Activated effector memory CD4-positive, alpha-beta T cell treated with anti-CD3 and anti-CD28 coated beads, Interleukin-2, amount 50 U/mL, for 16 hours (primary cell): ENCODE measurements at places on chromosomes 5 and 9.

GRCh38 chr5:89213573-89213972, 330.6 kb upstream of the MEF2C start:
- no peak for DNase-seq

GRCh38 chr5:41695920-41696582, 174.2 kb downstream of the OXCT1 start:
- no peak for DNase-seq

GRCh38 chr5:1525624-1526189, 1.9 kb upstream of the LPCAT1 start:
- DNase-seq, result peak; percentile 56

- no peak for DNase-seq
Observed at GRCh38 chr5:72208324-72208926, 101.2 kb downstream of the MAP1B start.

GRCh38 chr9:131608493-131609037, 63.2 kb downstream of the PRRT1B start:
- DNase-seq, result no peak

DNA sequence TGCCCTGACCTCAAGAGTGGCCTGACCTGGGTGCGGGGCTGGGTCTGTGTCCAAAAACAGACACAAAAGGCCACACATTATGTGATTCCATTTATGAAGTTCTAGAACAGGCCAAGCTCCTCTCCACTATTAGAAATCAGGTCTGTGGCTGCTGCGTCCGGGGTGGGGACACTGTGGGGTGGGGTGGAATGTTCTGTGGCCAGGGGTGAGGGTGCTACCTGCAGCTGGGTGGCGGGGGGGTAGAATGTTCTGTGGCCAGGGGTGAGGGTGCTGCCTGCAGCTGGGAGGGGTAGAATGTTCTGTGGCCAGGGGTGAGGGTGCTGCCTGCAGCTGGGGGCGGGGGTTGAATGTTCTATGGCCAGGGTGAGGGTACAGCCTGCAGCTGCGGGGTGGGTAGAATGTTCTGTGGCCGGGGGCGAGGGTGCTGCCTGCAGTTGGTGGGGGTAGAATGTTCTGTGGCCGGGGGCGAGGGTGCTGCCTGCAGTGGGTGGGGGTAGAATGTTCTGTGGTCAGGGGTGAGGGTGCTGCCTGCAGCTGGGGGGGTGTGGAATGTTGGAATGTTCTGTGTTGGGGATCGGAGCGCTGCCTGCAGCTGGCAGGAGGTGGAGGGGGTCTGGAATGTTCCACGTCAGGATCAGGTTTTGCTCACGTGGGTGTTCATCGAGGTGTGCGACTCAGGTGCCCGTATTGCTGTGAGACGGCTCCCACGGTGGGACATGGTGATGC, 8.3 kb downstream of the LCN12 start:
- DNase-seq, result no peak

GRCh38 chr9:21255538-21256212, 15.9 kb upstream of the IFNA14 start:
- DNase-seq, result no peak

GRCh38 chr5:95059636-95060035, 225.3 kb downstream of the MCTP1 start:
- DNase-seq, result no peak

DNA sequence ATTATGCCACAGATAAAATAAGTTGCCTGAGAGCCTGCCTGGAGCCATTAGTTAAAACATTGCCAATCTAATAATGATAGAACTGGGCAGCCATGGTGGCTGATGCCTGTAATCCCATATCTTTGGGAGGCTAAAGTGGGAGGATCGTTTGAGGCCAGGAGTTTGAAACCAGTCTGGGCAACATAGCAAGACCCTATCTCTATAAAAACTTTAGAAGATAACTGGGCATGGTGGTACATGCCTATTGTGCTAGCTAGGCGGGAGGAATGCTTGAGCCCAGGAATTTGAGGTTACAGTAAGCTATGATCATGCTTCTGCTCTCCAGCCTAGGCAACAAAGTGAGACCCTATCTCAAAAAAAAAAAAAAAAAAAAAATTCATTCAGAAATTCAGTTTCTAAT, 52.6 kb downstream of the RAI14 start:
- no peak for DNase-seq

- no peak for DNase-seq
Observed at GRCh38 chr9:16681652-16681987, 188.8 kb downstream of the BNC2 start.

DNA sequence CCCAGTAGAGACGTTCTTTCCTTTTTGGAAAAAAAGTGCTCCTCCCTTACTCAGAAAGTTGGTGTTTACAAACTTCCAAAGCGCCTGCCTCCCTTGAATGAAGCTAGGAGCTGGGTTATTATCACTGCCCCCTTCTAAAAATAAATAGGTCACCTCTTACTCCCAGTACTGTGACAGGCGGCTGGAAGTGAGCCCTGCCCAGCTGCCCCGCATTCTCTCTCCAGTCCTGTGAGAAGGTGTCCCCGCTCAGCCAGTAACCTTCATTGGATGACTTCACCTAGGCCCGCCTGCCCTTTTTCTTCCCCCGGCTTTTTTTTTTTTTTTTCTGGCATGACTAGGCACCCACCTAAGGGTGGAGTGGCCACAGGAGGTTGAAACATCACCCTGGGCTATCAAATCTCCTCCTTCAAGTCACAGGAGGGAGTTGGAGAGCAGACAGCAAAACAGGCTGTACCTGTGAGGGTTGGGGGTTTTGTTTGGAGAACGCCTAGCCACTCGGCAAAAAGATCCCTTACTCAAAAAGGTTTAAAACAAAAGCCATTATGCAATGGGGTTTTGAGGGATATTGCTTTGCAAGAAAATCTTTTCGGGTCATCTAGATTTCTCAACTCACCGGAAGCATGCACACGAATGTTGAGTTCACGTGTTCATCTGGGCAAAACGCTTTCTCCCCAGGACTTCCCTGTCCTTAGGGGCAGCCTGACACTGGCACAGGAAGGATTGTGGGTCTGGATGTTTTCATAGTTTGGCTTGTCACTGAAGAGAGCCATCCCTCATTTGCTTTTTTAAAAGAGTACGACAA, 43.3 kb upstream of the ZNF622 start:
- no peak for DNase-seq

GRCh38 chr5:16983022-16983639, 47.0 kb upstream of the MYO10 start:
- no peak for DNase-seq

GRCh38 chr5:53265043-53265442, 155.5 kb upstream of the MOCS2 start:
- DNase-seq, result no peak

GRCh38 chr9:35729101-35729500, 2.9 kb downstream of the TLN1 start:
- no peak for DNase-seq

GRCh38 chr9:71859939-71860338, 51.1 kb downstream of the ABHD17B start:
- DNase-seq, result no peak

DNA sequence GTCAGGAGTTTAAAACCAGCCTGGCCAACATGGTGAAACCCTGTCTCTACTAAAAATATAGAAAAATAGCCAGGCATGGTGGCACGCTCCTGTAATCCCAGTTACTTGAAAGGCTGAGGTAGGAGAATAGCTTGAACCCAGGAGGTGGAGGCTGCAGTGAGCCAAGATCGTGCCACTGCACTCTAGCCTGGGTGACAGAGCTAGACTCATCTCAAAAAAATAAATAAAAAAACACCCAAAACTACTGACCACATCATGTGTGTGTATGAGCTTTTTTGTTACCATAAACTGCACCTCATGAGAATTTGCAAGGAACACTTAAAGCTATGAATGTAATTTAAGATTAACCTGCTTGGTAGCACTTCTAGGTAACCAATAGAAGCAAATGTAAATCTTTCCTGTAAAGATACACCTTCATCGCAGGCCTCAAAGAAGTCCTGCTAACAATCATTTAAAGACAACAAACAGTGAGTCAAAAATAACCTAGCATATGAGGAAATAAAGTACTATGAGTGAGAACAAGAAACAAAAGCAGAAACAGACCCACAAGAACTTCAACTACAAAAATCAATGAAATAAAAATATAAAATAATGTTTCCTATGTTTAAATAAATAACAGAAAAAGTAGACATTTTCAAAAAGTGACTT, 13.0 kb downstream of the SLC38A9 start:
- DNase-seq, result no peak

DNA sequence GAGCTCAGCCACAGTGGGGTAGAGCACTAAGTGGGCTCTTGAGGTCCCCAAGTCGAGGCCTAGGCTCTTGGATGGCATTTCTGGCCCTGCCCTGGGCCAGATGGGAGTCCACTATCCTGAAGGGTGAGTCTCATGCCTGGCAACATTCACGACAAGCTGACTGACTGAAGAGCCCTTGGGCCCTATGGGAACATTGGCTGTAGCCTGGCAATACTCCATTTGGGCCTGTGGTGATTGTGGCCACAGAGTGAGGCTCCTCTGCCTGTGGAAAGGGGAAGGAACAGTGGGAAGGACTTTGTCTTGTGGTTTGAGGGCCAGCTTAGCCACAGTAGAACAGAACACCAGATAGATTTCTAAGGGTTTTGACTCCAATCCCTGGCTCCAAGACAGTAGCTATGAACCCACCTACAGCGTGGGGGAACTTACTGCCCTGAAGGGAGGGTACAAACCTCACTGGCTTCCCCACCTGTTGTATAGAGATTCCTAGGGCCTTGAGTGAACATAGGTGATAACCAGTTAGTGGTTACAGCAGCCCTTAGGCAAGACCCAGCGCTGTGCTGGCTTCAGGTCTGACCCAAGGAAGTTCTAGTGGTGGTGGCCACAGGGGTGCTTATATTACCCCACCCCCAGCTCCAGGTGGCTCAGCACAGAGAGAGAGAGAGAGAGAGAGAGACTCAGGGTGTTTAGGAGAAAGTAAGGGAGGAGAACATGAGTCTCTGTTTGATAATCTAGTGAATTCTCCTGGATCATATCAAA, 72.4 kb downstream of the KIAA0825 start:
- DNase-seq, result no peak

DNA sequence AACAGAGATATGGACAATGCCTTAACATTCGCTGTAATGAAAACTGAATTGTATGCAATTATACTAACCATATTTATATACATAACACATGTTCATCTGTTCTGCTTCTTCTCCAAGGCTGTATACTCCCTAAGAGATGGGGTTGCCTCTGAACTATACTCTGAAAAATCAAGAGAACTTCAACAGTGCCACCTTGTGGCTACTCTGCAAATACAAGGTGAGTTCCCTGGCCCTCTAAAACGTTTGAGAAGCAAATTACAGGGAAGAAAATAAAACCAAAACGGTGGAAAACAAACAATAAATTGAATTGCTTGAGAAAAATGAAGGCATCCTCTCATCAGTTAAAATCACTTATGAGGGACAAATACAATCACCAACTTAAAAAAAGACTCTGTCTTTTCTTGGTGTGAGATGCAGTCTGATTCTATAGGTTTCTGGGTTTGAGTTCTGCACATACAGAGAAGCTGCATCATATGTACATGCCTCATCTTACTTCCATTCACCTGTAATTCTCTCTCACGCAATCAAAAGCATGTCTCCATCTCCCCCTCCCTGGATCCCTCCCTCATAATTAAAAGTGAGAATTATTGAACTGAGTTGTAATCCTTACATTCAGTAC, 98.6 kb downstream of the FBXW11 start:
- DNase-seq, result peak; percentile 66

DNA sequence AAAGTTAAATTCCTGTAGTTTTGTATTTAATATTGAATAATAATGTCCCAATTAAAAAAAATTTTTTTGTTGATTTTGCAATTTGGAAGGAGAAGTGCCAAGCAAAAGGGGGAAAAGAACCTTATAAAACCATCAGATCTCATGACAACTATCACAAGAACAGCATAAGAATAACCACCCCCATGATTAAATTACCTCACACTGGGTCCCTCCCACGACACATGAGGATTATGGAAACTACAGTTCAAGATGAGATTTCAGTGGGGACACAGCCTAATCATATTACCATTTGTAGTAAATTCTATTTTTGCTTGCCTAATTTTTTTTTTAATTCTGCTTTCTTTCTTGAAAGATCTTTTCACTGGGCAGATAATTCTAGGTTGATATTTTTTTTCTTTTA, 33.4 kb upstream of the FCHO2 start:
- no peak for DNase-seq

DNA sequence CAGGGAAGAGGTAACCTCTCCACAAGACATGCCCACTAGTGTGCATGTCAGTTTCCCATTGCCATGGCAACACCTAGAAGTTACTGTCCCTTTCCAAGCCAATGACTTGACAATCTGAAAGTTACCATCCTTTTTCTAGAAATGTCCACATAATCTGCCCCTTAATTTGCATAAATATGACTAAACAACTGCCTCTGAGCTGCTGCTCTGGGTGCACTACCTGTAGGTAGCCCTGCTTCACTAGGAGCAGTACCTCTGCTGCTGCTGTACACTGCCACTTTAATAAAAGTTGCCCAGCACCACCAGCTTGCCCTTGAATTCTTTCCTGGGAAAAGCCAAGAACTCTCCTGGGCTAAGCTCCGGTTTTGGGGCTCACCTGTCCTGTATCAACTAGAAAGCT, 392.4 kb downstream of the NTRK2 start:
- DNase-seq, result no peak

DNA sequence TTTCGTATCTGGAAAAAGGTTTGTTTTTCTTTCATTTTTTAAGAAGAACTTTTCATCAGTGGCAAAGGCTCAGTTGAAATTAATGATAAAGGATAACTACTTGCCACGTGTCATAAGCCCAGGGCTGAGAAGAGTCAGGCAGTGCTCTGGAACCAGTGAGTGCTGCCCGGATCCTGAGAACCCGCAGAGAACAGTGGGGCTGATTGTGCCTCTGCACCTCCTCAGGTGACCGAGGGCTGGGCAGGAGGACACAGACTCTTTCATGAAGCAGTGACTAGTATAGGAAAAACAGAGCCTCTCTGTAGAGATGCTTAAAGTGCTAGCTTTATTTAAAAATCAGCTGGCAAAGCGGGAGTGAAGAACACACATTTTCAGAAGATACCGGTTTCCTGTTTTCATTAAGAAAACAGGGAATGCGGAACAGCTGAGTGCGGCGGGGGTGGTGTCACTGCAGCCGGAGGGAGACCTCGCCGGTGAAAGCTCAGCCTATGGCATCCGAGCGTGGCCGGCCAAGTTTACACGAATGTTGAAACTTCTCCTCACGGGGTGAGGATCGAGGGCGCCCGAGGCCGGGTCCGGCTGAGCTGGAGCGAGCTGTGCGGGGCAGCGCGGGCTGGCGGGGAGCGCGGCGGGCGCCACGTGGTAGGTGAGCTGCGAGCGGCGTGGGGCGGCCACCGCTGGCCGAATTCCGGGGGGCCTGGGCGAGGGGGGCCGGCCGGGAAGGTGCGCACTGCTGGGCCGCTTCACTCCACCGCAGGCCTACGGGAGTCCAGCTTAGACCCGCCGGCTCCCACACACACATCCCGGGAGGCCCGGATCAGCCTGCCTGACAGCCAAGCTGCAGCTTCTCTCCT, 134.7 kb upstream of the DMRT1 start:
- DNase-seq, result peak; percentile 68
